ENCODE measurements at places on chromosomes 3 and 15.

DNA sequence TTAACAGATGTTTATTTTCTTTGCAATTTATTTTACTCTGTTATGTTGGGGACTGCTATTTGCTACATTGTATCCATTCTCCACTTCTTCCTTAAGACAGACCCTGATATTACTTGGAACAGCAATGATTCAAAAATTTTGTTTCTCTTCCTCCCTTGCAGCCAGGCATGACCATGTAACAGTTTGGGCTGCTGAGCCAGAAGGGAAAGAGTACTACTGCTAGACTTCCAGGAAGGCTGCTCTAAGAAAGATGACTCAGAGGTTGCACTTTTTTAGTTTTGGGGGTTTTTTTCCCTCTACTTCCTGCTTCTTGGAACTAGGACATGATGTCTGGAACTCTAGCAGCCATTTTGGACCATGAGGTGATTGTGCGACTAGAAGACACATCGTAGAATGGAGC, 10.3 kb downstream of the PRR20G start:
- no peak for DNase-seq

GRCh38 chr3:80785875-80786274, 975.6 kb downstream of the GBE1 start:
- DNase-seq, result no peak

DNA sequence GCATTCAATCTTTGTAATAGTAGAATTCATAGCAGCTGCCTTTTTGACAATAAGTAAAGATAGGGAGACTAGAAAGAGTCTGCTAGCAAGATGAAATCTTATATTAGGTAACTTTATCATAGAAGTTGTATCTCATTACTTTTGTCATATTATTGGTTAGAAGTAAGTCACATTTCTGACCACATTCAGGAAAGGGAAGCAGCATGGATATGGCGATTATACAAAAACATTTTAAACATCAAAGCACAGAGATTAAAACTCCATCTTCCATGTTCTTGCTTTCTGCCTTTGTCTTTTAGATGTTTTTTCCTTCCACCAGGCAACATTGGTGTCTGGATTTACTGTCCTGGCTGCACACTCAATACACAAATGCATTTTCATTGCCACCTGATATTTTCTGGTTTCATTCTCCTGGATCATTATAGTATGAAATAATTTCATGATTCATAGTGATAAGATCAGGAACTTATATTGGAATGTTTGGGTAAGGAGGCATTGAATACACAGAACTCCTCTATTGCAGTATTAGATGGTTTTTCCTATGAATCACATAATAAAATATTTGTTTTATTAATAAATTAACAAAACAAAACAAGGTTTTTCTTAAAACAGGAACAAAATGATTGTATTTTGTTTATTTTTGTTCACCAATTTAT, 1460.3 kb upstream of the CADM2 start:
- DNase-seq, result no peak

DNA sequence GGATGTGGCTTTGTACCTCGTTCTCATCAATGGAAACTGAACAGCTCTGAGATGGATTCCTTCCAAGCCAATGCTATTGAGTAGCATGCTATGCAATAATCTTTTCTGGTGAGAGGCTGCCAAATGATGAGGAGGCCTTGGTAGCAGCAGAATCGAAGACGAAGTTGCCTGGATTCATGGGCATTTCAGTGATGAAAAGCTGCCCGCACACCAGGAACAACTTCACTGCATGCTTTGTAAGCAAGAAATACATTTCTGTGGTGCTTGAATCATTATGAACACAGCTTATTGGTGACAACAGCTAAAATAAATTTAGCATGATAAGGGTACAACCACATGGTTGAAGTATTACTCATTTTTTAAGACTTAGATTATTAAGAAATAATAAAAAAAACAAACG, 246.8 kb upstream of the ROBO1 start:
- DNase-seq, result no peak

- DNase-seq, result no peak
Measured at GRCh38 chr3:151751161-151751560, 17.4 kb downstream of the AADACL2 start.
